ENCODE measurements at places on chromosomes 5 and 9. TPM values are rescaled to one million over a fixed set of nuclear protein-coding genes. Genes with fewer than 3 reads are reported as not detected.

Gene GPRIN1
- 4.5 TPM for total RNA-seq

Gene PTGES
- total RNA-seq: 47.7 TPM

Gene SPTAN1
- total RNA-seq: 200 TPM

Gene FBP2
- not detected for total RNA-seq

Gene TMEM252
- not detected for total RNA-seq

Gene SGCD
- 7.0 TPM for total RNA-seq

Gene HAVCR1
- total RNA-seq: not detected

Gene CCNJL
- total RNA-seq: 4.4 TPM

Gene DIPK1B
- 3.2 TPM for total RNA-seq

Gene RNF180
- total RNA-seq: 2.6 TPM

Gene MAST4
- 9.2 TPM for total RNA-seq

Gene PCDHGB7
- total RNA-seq: 23.6 TPM

Gene TNFSF8
- total RNA-seq: not detected

Gene PCDHGA1
- total RNA-seq: 0.13 TPM

Gene DOCK8
- 0.24 TPM for total RNA-seq

Gene NUP214
- total RNA-seq: 15.1 TPM

Gene TAF1L
- total RNA-seq: not detected

Gene ENHO
- total RNA-seq: not detected

Gene LCP2
- total RNA-seq: under 0.01 TPM

Gene SLC45A2
- total RNA-seq: not detected

Gene PCDHGA11
- total RNA-seq: 13.7 TPM

Gene HSPB3
- total RNA-seq: not detected

Gene APC
- total RNA-seq: 19.2 TPM

Gene BAAT
- total RNA-seq: 0.13 TPM

Gene ST6GALNAC6
- 66.2 TPM for total RNA-seq

All from epithelial cell of alveolus of lung (primary cell).